Right cardiac atrium (tissue), 5 donors: ENCODE measurements at places on chromosomes 3 and 15.

GRCh38 chr3:2774481-2775249 is 335.5 kb downstream of the IL5RA start:
- DNase-seq = no peak

DNA sequence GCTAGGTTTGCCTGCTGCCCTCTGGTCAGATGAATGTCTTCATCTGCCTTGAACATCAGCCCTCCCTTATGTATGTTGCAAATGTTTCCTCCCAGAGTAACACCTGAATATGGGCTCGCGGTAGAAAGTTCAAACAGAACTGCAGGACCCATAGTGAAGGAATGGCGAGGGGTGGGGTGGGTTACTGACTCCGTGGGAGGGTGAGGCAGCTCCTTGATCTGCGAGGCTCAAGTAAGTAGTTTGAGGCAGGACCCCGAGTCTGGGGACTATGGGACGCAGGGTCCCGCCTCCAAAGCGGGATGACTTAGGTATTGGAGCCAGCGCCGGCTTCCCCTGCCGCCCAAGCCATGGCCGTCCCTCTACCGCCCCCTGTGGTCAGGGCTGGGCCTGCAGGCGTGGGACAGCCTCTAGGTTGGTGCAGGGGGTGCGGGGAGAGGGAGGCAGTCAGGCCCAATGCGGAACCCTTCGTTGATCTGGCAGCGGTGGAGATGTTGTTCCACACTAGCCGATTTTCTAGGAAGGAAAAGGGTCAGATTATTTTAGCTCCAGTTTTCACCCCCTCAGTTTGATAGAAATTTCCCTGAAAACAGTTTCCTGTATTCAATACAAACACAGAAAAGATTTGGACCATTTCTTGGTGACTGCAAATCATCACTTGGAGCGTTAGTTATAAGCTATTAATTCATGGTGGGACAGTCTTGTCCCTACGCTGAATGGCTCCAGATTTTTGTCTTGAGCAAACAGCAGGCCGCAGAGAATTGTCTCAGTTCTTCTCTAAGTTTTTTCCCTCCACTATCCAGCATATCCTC is 72.3 kb downstream of the CORO2B start:
- peak; percentile 73 for DNase-seq

DNA sequence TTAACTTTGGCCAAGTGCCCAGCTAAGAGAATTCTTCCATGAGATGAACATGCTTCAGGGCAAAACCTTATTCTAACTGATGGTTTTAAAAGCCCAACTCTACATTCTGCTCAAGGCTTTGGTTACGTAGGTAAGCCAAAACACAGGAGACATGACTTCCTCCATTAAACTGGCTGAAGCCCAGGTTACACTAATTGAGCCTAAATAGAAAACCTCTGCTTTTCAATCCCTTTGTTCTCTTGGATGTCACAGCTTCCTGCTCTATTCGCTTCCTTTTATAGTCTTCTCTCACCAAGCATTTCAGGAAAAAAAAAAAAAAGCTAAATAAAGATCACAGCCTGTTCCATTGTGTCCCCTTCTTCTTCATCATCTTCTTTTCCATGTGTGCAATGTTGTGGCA is 420.4 kb downstream of the TIGIT start:
- no peak for DNase-seq

- DNase-seq = no peak
Observed at GRCh38 chr3:116056280-116056679, 389.0 kb downstream of the LSAMP start.

- DNase-seq = no peak
Observed at GRCh38 chr15:22872936-22873701, 34.7 kb downstream of the NIPA2 start.

DNA sequence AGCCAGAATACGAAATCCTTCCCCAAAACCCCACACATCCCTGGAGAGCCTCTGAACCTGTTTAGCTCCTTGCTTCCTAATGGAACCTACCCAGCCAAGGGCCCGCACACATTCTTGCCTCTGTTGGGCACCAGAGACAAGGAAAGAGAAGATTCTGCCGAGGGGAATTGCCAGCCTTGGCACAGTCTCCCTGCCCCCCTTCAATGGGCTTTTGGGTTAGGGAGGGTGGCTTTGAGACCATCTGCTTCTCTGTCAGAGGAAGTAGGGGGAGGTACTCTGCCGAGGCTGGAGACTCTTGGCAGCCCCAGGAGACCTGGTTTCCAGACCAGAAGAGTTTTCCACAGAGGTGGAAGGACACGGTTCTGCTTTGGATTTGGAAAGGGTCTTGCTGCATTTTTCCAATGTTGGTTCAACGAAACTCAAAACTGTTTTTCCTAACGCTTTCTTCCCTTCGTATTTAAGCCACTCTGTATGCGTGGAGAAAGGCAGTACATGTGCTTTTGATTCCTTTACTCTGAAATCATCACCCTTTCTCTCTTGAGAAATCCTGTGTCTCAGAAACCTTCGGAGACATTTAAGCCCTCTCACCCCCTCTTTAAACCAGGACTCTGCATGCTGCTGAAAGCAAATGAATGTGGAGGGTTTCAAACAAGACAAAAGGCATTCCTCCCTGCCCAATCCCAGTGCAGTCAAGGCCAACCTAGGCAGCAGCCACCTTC is 78.8 kb upstream of the PRR23C start:
- DNase-seq = no peak

DNA sequence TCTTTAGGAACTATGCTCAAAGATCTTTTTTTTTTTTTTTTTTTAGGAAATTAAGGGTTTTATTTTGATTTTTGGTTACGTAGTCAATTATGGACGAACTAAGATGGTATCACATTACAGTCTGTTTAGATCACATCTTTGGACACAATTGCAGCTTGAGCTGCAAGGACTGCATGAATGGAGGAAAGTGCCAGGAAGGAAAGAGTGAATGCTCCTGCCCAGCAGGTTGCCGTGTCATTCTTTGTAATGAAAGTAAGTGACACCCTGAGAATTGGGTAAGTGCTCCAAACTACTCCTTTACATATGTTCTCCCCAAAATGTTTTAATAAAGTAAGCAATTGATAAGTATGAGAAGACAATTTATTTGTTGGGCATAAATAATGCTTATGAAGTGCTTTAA is 716.5 kb upstream of the GOLIM4 start:
- DNase-seq = no peak

DNA sequence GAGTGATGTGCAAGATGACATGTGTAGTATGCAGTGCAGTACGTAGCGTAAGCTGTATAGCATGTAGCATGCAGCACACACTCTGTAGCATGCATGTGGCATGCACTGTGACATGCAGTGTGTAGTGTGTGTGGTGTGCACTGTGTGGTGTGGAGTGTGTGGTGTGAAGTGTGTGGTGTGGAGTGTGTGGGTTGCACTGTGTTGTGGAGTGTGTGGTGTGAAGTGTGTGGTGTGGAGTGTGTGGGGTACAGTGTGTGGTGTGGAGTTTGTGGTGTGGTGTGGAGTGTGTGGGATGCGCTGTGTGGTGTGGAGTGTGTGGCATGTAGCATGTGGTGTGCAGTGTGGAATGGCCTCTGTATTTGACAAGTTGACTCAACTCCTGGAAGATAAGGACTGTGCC is 39.2 kb downstream of the ROPN1B start:
- DNase-seq = no peak

- peak; percentile 67 for DNase-seq
Observed at GRCh38 chr3:53254509-53255422, 1.1 kb downstream of the TKT start.

GRCh38 chr3:40765884-40766283 is 241.1 kb downstream of the ZNF621 start:
- peak; percentile 47 for DNase-seq

DNA sequence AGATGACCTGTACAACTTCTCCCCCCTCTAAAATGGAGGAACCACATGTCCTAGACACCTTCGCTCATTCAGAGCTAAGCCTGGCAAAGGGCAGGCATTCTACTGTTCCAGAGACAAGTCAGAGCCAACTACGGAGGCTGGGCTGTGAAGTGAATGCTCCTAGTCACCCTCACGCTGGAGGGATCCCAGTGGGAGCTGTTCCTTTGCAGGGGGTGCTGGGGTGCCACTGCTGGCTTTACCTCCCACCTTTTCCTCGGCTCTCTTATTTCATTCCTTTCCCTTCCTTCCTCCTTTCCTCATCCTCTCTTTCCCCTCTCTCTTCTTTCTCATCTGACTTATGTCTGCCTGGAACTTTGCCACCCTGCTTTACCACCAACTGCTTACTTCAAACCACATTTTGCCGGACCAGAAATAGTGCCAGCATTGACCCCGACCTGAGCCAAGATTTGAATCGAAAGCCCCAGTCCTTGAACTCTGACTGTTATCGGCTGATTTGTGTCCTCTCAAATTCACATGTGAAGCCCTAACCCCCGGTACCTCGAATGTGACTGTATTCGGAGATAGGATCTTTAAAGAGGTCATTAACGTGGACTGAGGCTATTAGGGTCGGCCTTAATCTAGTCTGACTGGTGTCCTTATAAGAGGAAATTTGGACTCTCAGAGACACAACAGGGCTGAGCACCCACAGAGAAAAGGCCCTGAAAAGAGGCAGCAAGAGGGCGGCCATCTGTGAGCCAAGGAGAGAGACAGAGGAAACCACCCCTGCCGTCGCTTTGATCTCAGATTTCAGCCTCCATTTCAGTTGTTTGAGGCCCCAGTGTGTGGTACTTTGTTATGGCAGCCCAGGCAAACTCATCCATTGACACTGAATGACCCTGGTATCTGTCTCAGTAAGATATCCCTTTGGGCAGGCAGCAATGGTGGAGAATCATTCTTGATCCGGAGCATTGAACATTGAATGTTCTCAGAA is 31.3 kb upstream of the TBC1D21 start:
- no peak for DNase-seq

- DNase-seq = no peak
Observed at GRCh38 chr3:61414456-61414855, 146.9 kb upstream of the PTPRG start.

GRCh38 chr15:54979964-54980363 is 216.8 kb downstream of the RSL24D1 start:
- no peak for DNase-seq

DNA sequence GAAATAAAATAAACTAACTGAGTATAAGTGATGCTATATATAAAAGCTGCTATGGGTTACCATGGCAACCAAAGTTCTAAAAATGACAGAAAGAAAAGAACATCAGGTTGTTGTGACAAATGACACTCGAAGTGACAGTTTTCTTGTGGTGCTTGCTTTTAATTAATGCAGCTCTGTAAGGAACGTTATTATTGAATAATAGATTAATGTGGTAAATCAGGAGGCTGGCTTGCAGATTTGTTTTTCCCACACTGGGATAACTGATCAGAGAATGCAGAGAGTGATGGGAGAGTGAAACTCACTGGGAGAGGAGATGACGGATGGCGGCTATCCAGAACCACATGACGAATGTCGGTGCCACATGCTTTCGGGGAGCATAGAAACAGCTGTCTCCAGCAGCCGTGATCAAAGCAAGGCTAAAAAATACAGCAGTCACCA is 207.0 kb upstream of the ATP10A start:
- DNase-seq = no peak

DNA sequence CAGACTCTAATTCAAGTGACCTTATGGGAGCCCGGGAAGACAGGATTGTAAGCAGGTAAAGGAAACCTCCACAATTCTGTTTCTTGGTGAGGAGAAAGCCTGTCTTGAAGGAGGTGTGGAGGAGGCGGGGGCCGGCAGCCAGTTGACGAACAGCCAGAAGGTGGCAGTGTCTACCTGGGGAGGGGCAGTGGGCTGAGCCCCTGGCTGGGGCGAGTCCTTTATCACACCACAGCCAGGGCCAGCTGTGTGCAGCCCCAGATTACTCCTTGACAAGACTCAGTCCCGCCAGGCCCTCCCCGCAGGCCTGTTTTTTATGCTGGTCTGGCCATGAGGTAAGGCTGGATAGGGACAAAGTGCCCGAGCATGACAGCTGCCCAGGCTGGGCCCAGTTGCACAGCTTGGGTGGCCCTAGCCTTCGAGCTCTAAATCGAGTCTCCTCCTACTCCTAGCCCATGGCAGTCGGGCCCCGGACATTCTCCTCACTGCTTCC is 40.9 kb upstream of the IDH2 start:
- peak; percentile 79 for DNase-seq

GRCh38 chr3:129548104-129548965 is 5.4 kb downstream of the H1-8 start:
- no peak for DNase-seq

DNA sequence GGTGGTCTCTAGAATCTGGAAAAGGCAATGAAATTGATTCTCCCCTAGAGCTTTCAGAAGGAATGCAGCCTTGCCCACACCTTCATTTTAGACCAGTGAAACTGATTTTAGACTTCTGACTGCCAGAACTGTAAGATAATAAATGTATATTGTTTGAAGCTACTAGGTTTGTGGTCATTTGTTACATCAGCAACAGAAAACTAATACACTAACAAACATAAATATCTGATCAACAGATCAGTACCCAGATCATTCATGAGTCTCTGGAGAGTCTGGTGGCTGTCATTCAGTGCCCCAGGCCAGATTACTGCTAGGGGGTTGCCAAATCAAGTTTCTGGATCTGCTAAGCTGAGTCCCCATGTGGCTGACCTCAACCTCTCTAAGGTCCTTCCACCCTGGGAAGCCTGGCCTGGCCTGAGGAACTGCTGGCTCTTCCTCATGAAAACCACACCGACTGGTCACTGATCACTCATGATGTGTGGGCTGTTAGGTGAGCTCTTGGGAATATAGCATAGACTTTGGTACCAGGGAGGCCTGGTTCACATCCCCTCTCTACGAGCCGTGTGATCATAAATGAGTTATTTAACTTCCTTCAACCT is 11.1 kb upstream of the LACTB start:
- no peak for DNase-seq

- DNase-seq = no peak
Observed at GRCh38 chr3:192229866-192230265, 497.5 kb downstream of the FGF12 start.

GRCh38 chr15:38059665-38060064 is 125.2 kb downstream of the TMCO5A start:
- no peak for DNase-seq

DNA sequence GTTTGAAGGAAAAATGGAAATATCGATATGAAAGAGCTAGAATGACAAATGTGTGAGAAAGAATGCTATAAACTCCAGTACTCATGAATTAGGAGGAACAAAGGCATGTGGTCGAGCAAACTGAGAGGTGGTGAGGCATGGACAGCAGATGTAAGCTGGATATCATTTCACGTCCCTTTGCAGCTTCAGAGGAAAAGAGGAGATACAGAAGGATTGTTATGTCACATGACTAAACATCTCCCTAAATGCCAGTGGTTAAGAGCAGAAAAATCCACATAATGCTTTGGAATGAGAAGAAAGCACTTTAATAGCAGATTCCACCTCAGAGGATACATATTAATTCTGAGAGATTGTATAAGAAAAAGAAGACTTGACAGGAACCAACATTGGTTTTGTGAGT is 248.7 kb downstream of the ZIC4 start:
- no peak for DNase-seq
